Panc1 (cell line): ENCODE measurements at places on chromosomes 12 and 14. TPM values are rescaled to one million over a fixed set of nuclear protein-coding genes. Genes with fewer than 3 reads are reported as not detected.

The TTC7B gene
- 40.9 TPM for total RNA-seq

The SIX1 gene
- 7.4 TPM for total RNA-seq

The ETFBKMT gene
- total RNA-seq = 1.5 TPM

The NEUROD4 gene
- not detected for total RNA-seq

The PTPRR gene
- total RNA-seq = not detected

DNA sequence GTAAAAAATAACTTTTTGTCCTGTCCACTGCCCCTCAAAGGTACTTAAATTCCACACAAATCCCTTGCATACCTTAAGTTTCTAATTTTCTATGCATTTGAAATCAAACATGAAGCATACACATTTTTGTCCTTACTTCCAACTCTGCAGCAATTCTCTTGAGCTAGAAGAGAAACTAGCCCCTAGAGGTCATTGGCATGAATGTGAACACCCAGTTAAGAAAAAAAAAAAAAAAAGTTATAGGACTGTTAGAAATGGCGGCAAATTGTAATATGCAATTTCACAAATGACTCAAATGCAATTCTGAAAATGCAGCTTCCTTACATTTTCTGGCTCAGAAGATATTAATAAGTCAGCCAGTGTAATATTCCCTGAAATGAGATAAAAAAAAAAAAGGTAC is 4.6 kb upstream of the ESR2 start:
- H3K4me1 ChIP-seq = no peaks in the 10 kb centered on the region; the same call in 1 of the 2 replicates
- no peaks in the 10 kb centered on the region; the same call in 1 of the 2 replicates for H3K27me3 ChIP-seq
- no peak overlapping the region for H3K4me3 ChIP-seq
- H3K27ac ChIP-seq = no peak overlapping the region
- no peaks in the 10 kb centered on the region for H3K36me3 ChIP-seq
- no peak for DNase-seq

GRCh38 chr12:94973221-94973620 is 30.3 kb downstream of the NDUFA12 start:
- no peaks in the 10 kb centered on the region for H3K4me1 ChIP-seq
- H3K27ac ChIP-seq = no peak overlapping the region
- no peaks in the 10 kb centered on the region for H3K36me3 ChIP-seq
- no peak overlapping the region for H3K4me3 ChIP-seq
- DNase-seq = no peak
- no peaks in the 10 kb centered on the region for H3K27me3 ChIP-seq

DNA sequence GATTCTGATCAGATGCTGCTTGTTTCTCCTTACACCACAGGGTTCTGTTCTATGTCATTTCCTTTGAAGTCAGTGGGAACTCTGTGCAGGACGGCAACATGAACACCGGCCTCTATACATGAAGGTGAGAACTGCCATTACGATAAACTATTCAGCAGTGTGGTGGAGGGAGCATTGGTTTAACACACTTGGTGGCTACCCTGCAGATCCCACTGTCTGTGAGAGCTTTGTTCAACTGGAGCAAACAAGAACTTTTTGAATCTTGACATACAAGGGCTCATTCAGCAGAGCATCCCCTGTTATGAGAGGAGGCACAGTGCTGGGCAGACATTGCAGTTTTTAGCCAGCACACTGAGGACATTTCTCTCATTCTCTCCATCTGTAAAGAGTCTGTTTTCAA is 10.7 kb upstream of the FRS2 start:
- H3K27me3 ChIP-seq = no peaks in the 10 kb centered on the region
- no peaks in the 10 kb centered on the region for H3K4me1 ChIP-seq
- no peaks in the 10 kb centered on the region for H3K36me3 ChIP-seq
- no peak overlapping the region for H3K4me3 ChIP-seq
- no peak for DNase-seq

DNA sequence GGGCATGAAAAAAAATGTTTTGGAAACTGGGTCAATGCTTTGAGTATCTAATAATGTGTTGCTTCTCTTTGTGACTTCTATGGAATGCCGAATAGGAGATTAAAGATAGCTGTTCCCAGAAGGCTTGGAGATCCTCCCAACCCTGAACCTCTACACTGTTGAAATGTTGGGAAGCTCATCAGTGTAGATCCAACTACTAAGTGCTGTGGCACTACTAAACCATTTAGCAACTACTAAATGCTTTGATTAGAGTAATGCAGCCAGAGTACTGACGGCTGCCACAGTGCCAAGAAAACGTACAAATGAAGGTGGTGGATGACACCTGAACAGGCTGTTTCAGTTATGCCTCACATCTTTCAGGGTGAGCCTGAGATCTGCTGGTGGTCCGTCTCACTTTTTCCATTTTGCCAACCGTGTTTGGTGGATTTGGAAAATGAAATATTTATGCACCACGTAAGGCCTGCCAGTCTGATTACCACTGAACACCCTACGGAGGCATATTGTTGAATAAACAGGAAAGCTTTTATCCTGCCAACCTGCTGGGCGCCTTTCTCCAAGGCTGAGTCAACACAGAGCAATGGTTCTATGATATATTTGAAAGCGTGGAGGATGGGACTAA is 938.0 kb upstream of the FLRT2 start:
- DNase-seq = no peak
- no peaks in the 10 kb centered on the region for H3K4me1 ChIP-seq
- H3K27ac ChIP-seq = no peak overlapping the region

DNA sequence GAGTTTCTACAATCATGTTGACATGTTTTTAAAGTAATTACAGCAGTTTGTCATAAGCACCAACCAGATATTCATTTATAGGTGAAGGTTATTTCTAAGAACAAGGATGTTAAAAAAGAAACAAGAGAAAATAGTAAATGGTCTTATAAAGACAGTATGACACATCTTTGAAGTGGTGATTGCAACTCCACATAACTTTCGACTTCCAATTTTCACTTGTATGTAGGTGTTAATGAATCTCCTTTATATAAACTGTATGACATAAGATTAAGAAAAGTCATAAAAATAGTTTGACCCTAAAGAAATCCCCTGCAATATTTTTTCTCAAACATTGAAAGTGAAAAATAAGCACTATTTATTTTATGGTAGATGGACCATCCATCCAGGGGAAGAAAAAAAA is 144.8 kb upstream of the PTPRQ start:
- H3K4me1 ChIP-seq = no peaks in the 10 kb centered on the region
- H3K4me3 ChIP-seq = no peak overlapping the region
- no peaks in the 10 kb centered on the region for H3K36me3 ChIP-seq
- H3K27me3 ChIP-seq = no peaks in the 10 kb centered on the region
- no peak overlapping the region for H3K27ac ChIP-seq
- no peak for DNase-seq

GRCh38 chr14:68285421-68286179 is 466.0 kb downstream of the RAD51B start:
- H3K4me3 ChIP-seq = no peak overlapping the region
- no peaks in the 10 kb centered on the region for H3K36me3 ChIP-seq
- H3K4me1 ChIP-seq = no peaks in the 10 kb centered on the region
- no peaks in the 10 kb centered on the region for H3K27me3 ChIP-seq
- no peak overlapping the region; the same call in 1 of the 2 replicates for H3K27ac ChIP-seq

- peaks cover 3% of the 10 kb centered on the region for H3K36me3 ChIP-seq
- H3K27me3 ChIP-seq = no peaks in the 10 kb centered on the region
- H3K27ac ChIP-seq = no peak overlapping the region
- DNase-seq = no peak
- H3K4me1 ChIP-seq = no peaks in the 10 kb centered on the region
- no peak overlapping the region for H3K4me3 ChIP-seq
Measured at GRCh38 chr14:64454671-64455070, 10.6 kb upstream of the AKAP5 start.

DNA sequence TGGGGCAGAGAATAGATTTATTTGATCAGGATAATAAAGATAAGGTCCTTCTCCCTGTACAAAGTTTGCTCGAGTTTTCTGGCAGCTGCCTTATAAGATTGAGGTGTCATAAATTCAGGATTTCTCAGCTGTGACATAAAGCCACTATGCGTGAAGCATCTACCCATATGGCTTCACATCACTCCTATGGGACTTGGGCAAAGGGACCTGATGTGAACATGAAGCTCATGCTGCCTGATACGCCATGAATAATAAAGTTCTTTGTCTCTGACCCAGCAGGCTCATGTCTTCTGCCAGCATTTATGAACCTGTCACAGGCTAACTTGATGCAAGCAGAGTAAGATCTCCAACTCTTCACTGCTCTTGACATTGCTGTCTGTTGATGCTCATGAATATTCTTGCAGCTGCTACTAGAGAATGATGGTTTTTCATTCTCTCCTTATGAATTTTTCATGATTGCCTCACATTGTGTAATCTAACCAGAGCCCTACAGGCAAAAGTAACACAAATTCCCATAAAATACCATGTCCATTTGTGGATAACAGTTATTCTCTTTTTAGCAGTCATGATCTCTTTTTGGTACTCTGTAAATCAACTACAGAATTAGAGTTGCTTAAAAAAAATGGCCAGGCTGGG is 49.0 kb upstream of the CPNE8 start:
- no peak overlapping the region for H3K27ac ChIP-seq
- no peaks in the 10 kb centered on the region for H3K27me3 ChIP-seq
- H3K4me3 ChIP-seq = no peak overlapping the region
- H3K4me1 ChIP-seq = no peaks in the 10 kb centered on the region
- no peaks in the 10 kb centered on the region for H3K36me3 ChIP-seq

GRCh38 chr12:26648999-26649398 is 184.0 kb downstream of the ITPR2 start:
- DNase-seq = no peak
- no peaks in the 10 kb centered on the region for H3K4me1 ChIP-seq
- H3K27me3 ChIP-seq = no peaks in the 10 kb centered on the region
- H3K36me3 ChIP-seq = no peaks in the 10 kb centered on the region
- no peak overlapping the region for H3K27ac ChIP-seq
- H3K4me3 ChIP-seq = no peak overlapping the region

GRCh38 chr14:35406506-35407305 is 2.2 kb upstream of the NFKBIA start:
- H3K27ac ChIP-seq = peak overlapping the region; percentile 97
- H3K4me1 ChIP-seq = peaks cover 28% of the 10 kb centered on the region
- H3K36me3 ChIP-seq = peaks cover 6% of the 10 kb centered on the region; the same call in 1 of the 2 replicates
- no peaks in the 10 kb centered on the region for H3K27me3 ChIP-seq
- DNase-seq = no peak
- no peak overlapping the region for H3K4me3 ChIP-seq

DNA sequence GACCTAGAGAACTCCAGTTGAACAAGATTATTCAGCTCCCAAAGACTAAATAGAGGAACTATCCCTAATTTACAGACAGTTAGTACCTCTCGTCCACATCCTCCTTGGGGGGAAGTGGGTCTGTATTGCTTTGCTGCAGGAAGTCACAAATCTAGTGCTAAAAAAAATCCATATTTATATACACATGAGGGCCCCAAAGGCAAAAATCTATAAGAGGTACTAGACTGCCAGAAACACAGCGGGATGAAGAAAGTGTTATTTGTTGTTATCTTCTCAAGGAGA is 190.1 kb downstream of the TTC8 start:
- H3K27me3 ChIP-seq = no peaks in the 10 kb centered on the region
- no peaks in the 10 kb centered on the region for H3K4me1 ChIP-seq
- H3K4me3 ChIP-seq = no peak overlapping the region
- DNase-seq = no peak

- no peak overlapping the region for H3K4me3 ChIP-seq
- H3K27ac ChIP-seq = no peak overlapping the region
Measured at GRCh38 chr14:101174522-101174838, 271.0 kb upstream of the RTL1 start.

- no peaks in the 10 kb centered on the region for H3K27me3 ChIP-seq
- H3K27ac ChIP-seq = no peak overlapping the region
- H3K36me3 ChIP-seq = no peaks in the 10 kb centered on the region
- no peak overlapping the region for H3K4me3 ChIP-seq
- H3K4me1 ChIP-seq = no peaks in the 10 kb centered on the region
Measured at GRCh38 chr14:68658943-68659931, 133.6 kb downstream of the ZFP36L1 start.

DNA sequence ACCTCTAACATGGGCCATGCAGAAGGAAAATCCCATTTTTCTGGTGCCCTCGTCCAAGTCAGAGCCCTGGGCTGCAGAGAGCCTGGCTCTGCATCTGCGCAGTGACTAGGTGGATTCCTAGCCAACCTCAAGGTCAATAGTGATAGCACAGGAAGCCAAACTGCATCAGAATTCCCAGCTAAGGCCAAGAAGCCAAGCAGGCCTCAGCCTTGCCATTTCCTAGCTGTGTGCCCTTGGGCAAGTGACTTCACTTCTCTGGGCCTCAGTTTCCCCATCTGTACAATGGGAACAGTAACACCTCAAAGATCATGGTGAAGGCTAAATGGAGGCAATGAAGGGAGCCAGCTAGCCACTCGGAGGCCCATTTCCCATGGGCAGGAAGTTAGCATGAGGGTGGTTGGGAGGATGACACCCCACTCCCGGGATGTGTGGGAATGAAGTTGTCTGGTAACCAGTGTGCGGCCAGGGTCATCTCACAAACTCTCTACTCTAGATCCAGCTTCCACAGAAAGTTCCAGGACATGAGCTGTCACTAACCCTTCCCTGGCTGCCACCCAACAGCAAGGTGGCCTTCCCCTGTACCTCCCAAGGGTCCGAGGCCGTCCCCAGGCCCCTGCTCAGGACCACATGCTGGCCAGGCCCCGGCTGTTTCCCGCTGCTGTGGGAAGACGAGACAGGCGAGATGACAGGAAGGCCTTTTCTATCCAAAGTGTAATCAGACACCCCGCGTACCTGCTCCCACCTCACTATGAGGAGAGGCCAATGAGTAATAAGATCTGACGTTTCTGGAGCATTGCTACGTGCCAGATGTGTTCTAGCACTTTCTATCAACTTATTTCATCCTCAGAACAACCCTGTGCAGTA is 125.7 kb downstream of the SCARB1 start:
- no peaks in the 10 kb centered on the region for H3K36me3 ChIP-seq
- no peak for DNase-seq
- H3K27me3 ChIP-seq = no peaks in the 10 kb centered on the region

DNA sequence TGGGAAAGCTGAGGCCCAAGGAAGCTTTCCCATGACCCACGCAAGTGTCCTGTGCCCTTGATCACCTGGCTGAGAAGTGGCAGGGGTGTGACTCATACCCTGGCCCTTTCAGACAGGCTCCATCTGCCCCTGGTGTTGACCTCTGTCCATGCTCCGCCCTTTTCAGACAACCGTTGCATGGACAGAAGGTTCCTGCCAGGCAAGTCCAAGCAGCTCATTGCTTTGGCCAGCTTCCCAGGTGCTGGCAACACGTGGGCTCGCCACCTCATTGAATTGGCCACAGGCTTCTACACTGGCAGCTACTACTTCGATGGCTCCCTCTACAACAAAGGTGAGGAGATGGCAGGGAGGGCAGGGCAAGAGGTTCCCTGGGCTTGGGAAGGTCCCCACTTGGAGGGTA is 103.5 kb downstream of the WSCD2 start:
- no peak overlapping the region for H3K4me3 ChIP-seq
- H3K36me3 ChIP-seq = no peaks in the 10 kb centered on the region
- H3K4me1 ChIP-seq = no peaks in the 10 kb centered on the region
- H3K27ac ChIP-seq = no peak overlapping the region
- H3K27me3 ChIP-seq = peaks cover 12% of the 10 kb centered on the region
- no peak for DNase-seq

- H3K36me3 ChIP-seq = peaks cover 7% of the 10 kb centered on the region
- no peak for DNase-seq
- H3K27ac ChIP-seq = peak overlapping the region; percentile 81
- no peaks in the 10 kb centered on the region for H3K27me3 ChIP-seq
- peak overlapping the region; percentile 80 for H3K4me3 ChIP-seq
Measured at GRCh38 chr12:120438495-120439198, 734 bp downstream of the COX6A1 start.
